Mesendoderm (in vitro differentiated cells): ENCODE measurements at places on chromosomes 1 and 21.

GRCh38 chr21:44907225-44907965, 13.3 kb downstream of the ITGB2 start:
- DNase-seq: peak; percentile 56

- no peak for DNase-seq
Measured at GRCh38 chr1:27648602-27649305, 13.8 kb upstream of the FGR start.

DNA sequence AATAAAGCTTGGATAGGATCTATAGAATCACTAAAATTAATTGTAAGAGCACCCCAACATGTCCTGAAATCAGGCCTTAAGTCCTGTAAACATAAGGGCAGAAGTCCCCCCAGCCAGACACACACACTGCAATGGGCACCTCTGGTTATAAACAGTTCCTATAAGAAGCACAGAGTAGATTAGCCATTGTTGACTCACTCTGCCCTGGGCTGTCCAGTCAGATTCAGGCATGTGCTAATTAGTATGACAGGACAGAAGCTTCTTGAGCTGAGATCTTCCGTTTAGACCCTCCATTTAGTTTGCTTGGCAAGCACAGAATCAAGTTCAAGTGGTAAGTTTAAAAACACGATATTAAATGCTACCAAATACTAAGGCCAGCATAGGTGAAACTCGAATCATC, 11.8 kb upstream of the DENND1B start:
- DNase-seq: no peak

GRCh38 chr1:113780374-113781146, 21.3 kb upstream of the PHTF1 start:
- no peak for DNase-seq

- DNase-seq: peak; percentile 79
Measured at GRCh38 chr1:228185641-228185965, 20.0 kb downstream of the IBA57 start.

- no peak for DNase-seq
Measured at GRCh38 chr1:225257081-225257480, 170.8 kb downstream of the LBR start.

DNA sequence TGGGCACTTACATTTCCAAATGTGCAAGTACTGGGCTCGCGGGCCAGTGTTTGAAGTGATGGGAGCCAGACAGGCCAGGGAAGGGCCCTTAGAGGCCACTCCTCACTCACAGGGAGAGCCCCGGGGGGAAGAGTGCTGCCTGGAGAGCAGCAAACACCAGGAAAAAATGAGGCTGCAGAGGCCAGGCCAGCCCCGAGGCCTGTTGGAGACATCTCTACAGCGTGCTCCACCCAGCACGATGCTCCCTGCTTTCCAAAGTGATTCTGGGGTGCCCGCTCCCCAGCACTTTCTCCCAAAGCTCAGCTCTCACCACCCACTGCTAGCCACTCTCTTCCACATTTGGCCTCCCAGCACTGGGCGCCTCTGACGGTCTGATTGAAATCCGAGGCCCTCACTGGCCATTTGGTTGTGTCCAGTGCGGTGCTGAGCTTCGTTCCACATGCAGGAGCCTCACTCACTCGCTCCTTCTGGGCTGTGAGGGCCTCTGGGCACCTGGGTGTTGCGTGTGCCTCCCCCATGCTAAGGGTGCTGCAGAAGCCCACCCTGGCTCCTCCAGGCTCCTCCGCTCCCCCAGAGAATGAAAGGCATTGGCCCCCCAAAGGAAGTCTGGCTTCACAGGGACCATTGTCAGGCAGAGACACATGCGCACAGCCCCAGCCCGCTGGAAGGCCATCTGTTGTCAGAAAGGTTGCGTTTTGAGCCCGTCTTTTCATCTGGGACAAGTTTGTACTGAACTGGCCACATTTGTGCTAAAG, 385.4 kb upstream of the VAMP3 start:
- DNase-seq: no peak

GRCh38 chr1:91819038-91819788, 66.7 kb downstream of the TGFBR3 start:
- no peak for DNase-seq

DNA sequence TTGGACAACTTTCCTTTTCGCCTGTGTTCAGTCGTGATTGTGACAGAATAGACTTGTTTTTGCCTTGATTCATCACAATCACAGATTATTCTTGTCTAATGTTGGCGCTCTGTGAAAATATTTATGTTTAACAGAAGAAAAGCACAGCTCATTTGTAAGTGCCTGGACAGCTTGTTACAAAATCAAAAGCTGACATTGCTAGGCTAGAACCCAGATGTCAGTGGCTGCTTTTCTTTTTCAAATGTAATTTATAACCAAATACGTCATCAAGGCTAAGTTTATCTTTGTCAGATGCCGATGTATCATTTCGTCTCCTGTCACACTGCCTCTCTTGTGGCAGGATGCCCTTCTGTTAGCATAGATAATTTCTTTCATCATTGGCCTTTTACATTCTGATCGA, 1227.3 kb downstream of the PLA2G4A start:
- DNase-seq: no peak

DNA sequence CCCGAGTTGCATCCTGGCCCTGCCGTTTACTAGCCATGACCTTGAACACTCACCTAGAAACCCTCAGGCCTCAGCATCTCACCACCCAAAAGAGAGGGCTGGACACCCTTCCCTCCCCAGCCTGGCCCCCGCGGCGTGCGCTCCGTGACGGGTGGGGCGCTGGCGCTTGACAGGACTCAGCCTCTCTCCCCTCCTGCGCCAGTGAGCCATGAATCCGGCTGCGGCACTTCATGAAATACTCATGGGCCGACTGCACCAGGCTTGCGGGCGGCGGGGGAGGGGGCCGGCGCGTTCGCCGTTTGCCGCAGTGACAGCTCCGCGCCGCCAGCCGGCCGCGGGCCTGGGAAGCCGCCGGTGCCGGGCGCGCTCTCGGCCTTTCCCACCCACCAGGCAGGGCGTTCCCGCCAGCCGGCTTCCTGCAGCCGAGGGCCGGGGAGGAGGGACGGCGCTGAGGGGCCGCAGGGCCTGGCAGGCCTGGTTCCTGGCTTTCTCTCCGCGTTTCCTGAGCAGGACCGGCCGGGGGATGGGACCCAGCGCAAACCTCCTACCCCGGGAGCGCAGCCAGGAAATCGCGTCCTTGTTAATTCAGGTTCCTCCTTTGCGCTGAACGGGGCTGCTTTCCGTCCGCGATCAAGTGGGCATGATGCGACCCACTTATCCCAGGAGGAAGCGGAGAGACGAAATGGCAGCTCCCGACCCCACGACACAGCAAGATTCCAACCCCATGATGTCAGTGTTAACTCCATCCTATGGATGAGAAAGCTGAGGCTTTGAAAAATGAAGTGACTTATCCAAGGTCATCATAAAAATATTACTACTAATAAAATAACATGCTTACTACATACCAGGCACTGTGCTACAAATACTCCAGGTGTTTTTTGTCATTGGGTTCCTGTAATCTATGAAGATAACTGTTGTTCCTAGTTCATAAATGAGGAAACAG, 9.1 kb upstream of the LUZP1 start:
- DNase-seq: peak; percentile 89

- DNase-seq: no peak
Measured at GRCh38 chr1:70288166-70288565, 66.4 kb downstream of the ANKRD13C start.

- peak; percentile 77 for DNase-seq
Measured at GRCh38 chr1:225653463-225654276, 747 bp upstream of the ENAH start.

DNA sequence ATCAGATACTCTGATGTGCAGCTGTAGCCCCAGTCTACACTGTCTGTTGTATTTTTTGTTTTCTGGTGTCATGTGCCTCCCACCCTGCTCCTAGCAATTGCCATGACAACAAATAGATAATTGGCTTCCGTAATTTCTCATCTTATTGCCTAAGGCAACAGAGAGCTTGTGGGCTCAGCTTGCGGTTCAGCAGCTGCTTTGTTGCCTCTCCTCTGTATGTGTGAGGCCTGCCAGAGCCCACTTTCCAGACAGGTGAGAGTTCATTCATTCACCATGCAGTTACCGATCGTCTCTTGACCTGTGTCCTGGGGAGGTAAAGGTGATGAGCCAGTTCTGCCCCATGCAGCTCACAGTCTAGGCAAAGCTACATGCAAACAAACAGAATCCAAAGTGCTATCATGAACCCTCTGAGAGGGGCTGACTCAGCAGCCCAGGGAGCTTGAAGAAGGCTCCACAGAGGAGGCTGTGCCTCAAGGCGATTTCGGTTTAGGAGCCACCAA, 11.9 kb downstream of the LGALS8 start:
- DNase-seq: peak; percentile 27

- DNase-seq: no peak
Measured at GRCh38 chr1:151475175-151475574, 15.9 kb upstream of the POGZ start.

DNA sequence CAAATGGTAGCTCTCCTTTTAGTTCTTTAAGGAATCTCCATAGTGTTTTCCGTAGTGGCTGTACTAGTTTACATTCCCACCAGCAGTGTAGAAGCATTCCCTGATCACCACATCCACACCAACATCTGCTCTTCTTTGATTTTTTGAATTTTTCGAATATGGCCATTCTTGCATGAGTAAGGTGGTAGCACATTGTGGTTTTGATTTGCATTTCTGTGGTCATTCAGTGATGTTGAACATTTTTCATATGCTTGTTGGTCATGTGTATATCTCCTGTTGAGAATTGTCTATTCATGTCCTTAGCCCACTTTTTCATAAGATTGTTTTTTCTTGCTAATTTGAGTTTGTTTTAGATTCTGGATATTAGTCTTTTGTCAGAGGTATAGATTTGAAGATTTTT, 84.6 kb upstream of the B3GALT2 start:
- DNase-seq: no peak

DNA sequence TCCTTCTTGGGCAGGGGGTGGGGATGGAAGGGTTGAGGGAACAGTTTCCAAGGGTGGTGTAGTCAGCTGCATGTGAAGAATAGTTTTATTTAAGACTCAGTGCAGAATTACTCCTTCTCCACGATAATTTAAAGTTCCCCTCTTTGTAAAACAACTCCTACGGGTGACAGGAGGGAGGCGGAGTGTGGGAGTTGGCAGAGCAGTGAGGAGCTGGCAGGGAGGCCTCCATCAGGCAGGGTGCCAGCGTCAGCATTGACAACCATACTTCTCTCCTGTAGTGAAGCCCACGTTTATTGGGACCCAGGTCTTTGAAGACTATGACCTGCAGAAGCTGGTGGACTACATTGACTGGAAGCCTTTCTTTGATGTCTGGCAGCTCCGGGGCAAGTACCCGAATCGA, 93.8 kb downstream of the MTR start:
- DNase-seq: no peak

GRCh38 chr1:28592321-28593071, 431 bp downstream of the RAB42 start:
- DNase-seq: no peak

DNA sequence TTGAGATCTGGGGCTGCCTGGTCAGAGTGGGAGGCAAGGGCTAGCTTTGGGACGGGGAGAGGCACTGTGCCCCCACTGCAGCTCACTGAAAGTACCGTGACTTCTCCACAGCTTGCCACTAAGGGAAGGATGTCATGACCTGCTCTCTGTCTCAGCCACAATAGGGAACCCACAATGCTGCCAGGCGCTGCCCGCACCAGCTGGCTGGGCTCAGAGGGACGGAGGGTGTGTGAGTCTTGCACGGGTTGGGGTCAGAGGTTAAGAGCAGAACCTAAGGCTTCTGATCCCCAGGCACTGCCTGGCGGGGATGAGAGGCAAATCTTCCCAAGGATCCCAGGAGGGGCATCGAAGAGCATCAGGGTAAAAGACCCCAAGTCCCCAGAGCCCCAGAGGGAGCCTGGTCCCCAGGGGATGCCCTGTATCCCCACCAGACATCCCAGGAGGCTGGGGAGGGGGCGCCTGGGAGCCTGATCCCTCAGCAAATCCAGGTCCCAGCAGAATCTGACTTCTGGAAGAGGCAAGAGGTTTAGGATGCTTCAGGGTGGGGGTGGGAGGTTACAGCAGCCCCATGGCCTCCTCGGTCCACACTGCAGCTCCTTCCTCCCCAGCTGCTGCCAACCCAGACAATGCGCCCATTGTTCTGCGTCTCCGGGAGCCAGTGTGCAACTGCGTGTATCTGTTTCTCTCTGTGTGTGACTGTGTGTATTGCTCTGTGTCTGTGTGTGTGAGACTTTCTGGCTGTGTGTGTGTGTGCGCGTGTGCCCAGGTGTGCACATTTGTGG, 2.0 kb upstream of the MARCKSL1 start:
- no peak for DNase-seq

- DNase-seq: no peak
Measured at GRCh38 chr1:175174309-175175102, 18.1 kb downstream of the KIAA0040 start.

GRCh38 chr1:98253145-98253544, 332.3 kb upstream of the DPYD start:
- DNase-seq: no peak

GRCh38 chr1:61310538-61310937, 228.2 kb downstream of the NFIA start:
- no peak for DNase-seq

DNA sequence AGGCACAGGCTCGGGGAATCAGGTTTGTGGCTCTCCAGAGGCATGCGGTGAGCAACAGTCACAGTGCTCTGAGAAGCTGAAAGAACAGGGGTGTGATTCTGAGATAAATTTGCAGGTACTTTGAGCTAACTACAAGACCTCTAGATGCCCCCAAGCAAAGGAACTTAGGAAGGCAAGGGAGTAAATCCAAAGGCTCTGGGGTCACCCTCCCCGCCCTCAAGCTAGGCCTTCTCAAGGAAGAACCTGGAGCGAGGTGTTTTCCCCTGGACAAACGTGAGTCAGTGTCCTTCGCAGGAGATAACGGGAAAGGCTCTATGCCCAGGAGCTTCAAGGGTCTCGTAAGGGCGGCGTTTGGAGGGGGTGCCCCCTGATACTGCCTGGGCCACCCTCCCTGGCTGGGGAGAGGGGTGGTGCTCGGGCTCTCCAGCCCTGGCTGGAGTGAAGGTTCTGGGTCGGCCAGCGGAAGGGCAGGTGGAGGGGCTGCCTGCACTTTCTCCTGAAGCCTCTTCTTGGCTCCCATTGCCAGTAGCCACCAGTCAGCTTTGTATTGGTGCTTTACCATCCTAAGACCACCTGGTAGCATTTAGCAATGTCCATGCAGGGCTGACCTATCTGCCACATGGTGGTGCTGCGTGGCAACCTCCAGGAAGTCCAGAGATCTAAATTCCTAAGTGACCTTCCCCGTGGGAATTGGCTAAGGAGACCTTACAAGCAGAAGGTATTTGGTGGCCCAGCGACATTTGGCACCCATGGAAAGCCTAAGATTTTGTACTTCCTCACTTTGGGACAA, 44.0 kb downstream of the GPR161 start:
- DNase-seq: peak; percentile 74

- no peak for DNase-seq
Measured at GRCh38 chr1:48018799-48019198, 21.6 kb upstream of the TRABD2B start.

DNA sequence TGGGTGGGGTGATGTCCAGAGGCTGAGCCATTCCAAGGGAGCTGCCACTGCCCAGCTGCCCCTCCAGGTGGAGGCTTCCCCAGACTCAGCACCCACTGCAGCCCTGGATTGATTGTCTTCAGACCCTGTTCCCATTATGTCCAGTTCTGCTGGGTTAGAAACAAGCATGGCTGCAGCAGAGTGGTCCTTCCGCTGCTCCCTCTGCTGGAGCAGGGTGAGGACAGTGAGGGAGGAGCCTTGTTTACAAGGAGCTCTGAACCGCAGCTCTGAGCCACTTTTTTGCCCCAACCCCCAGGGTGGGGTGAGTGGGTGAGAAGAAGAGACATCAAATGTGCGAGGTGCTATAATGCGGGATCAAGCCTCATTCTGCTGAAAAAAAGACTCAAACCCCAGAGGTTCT, 2.3 kb downstream of the TNNT2 start:
- DNase-seq: peak; percentile 54
